Astrocyte (in vitro differentiated cells and primary cell): ENCODE measurements at places on chromosomes 7 and 10. TPM values are rescaled to one million over a fixed set of nuclear protein-coding genes. Genes with fewer than 3 reads are reported as not detected.
A peak's percentile ranks its signal among the peaks of the same experiment; 100 is the strongest.

KLF14 gene
- total RNA-seq = 0.07 TPM in 1 of 2 replicates, not detected in the other

CDC14C gene
- total RNA-seq = 0.14 and 0.17 TPM in 2 replicates

MRLN gene
- total RNA-seq = not detected in 2 replicates

SCD gene
- total RNA-seq = 324 and 428 TPM in 2 replicates

DNA sequence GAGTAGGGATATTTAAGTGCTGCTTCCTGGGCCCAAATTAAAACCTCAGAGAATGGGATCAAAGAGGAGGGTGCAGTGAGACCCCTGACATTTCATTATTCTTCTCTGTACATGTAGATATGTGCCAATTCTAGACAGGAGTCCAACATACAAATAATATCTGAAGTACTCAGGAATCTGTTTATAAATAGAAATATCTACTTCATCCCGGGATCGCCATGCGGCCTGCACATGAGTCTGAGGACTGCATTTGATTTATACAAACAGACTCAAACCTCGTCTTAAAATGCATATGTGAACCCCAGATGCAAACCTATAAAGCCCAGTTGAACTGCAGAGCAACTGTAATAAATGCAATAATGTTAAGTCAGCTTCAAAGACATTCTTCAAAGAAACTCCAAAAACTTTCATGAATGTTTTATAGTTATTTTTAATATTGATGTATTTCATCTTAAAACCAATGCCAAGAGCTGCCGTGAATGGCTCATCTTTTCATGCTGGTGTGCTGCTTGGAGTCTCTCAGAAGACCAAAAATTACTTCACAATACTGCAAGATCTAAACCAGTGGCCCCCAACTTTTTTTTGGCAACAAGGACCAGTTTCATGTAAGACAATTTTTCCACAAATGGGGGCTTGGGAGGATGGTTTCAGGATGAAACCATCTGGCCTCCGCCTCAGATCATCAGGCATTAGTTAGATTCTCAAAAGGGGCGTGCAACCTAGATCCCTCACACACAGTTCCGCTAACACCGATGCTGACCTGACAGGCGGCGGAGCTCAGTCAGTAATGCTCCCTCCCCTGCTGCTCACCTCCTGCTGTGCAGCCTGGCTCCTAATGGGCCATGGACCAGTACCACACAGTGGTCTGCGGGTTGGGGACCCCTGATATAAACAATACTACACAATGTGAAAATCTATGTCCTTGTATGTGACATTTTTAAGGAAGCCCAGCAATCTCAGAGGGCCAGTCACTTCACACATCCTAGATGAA, 166.9 kb downstream of the PARD3 start:
- H3K4me1 ChIP-seq = no peaks in the 10 kb centered on the region
- H3K27ac ChIP-seq = no peak overlapping the region
- no peak for DNase-seq
- no peak overlapping the region for H3K4me3 ChIP-seq
- no peaks in the 10 kb centered on the region for H3K27me3 ChIP-seq

GRCh38 chr10:118584181-118584954, 11.1 kb downstream of the PRLHR start:
- no peak overlapping the region for H3K27ac ChIP-seq
- DNase-seq = peak; percentile 65
- H3K27me3 ChIP-seq = peaks cover 6% of the 10 kb centered on the region
- H3K4me1 ChIP-seq = peaks cover 5% of the 10 kb centered on the region

GRCh38 chr7:19519443-19520021, 189.3 kb downstream of the POLR1F start:
- DNase-seq = peak; percentile 70
- no peaks in the 10 kb centered on the region for H3K27me3 ChIP-seq
- no peak overlapping the region for H3K27ac ChIP-seq
- no peak overlapping the region for H3K4me3 ChIP-seq
- H3K36me3 ChIP-seq = no peaks in the 10 kb centered on the region
- peaks cover 15% of the 10 kb centered on the region for H3K4me1 ChIP-seq

GRCh38 chr7:48667407-48667806, 256.9 kb upstream of the CDC14C start:
- H3K36me3 ChIP-seq = no peaks in the 10 kb centered on the region
- no peak overlapping the region for H3K4me3 ChIP-seq
- no peaks in the 10 kb centered on the region for H3K27me3 ChIP-seq
- H3K27ac ChIP-seq = no peak overlapping the region
- H3K4me1 ChIP-seq = no peaks in the 10 kb centered on the region
- no peak for DNase-seq

GRCh38 chr7:12694817-12695216, 7.4 kb downstream of the ARL4A start:
- H3K27me3 ChIP-seq = no peaks in the 10 kb centered on the region
- no peaks in the 10 kb centered on the region for H3K36me3 ChIP-seq
- no peak overlapping the region for H3K27ac ChIP-seq
- no peak for DNase-seq
- H3K4me1 ChIP-seq = no peaks in the 10 kb centered on the region

DNA sequence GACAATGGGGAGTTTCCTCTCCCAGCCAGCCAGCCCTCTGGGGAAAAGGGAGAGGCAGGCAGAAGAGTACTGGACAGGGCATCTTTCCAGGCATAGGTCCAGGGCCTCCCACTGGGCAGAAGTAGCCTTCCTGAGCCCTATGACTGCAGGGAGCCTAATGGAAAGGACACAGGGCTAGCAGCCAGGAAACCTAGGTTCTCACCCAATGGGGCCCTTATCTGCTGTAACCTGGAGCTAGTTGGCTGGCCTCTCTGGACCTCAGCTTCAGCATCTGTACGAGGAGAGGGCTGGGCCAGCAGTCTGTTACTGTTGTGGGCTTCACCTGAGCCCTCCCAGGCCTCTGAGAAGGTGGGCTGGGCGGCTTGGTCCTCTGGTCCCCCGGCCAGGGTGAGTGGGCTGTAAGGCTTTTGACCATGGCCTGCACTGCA, 22.4 kb downstream of the LDB3 start:
- H3K4me3 ChIP-seq = no peak overlapping the region
- H3K36me3 ChIP-seq = no peaks in the 10 kb centered on the region
- peaks cover 14% of the 10 kb centered on the region for H3K4me1 ChIP-seq

- no peaks in the 10 kb centered on the region for H3K27me3 ChIP-seq
- peaks cover 25% of the 10 kb centered on the region for H3K4me1 ChIP-seq
- H3K36me3 ChIP-seq = peaks cover 3% of the 10 kb centered on the region
Observed at GRCh38 chr10:985361-985760, 2.9 kb upstream of the GTPBP4 start.

- no peaks in the 10 kb centered on the region for H3K4me1 ChIP-seq
- H3K27ac ChIP-seq = no peak overlapping the region
- H3K4me3 ChIP-seq = no peak overlapping the region
- H3K36me3 ChIP-seq = no peaks in the 10 kb centered on the region
Observed at GRCh38 chr7:101804088-101804963, 13.1 kb upstream of the CUX1 start.

DNA sequence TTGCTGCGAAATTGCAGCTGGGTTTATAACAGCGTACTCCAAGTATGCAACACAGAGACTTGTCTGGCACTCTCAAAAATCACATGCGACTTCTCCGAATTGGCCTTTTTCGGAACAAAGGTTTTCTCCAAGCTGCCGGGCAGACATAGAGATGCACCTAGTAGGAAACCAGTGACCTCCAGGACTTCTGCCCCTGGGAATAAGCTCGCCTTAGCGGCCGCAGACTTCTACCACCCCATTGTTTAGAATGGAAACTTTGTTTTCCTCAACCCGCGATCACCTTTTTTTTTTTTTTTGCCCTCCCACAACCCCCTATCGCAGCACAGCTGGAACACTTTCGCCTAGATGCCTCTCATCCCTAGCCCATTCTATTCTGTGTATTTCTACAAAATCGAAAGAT, 4.9 kb upstream of the HOXA10 start:
- no peak for DNase-seq
- H3K4me3 ChIP-seq = no peak overlapping the region
- no peak overlapping the region for H3K27ac ChIP-seq
- peaks cover 5% of the 10 kb centered on the region for H3K4me1 ChIP-seq
- peaks cover 99% of the 10 kb centered on the region for H3K27me3 ChIP-seq

- no peaks in the 10 kb centered on the region for H3K36me3 ChIP-seq
- no peaks in the 10 kb centered on the region for H3K4me1 ChIP-seq
- no peaks in the 10 kb centered on the region for H3K27me3 ChIP-seq
- H3K4me3 ChIP-seq = no peak overlapping the region
Observed at GRCh38 chr10:108005627-108006026, 841.1 kb upstream of the SORCS1 start.

- H3K36me3 ChIP-seq = no peaks in the 10 kb centered on the region
- H3K4me3 ChIP-seq = no peak overlapping the region
- no peaks in the 10 kb centered on the region for H3K4me1 ChIP-seq
- H3K27me3 ChIP-seq = no peaks in the 10 kb centered on the region
- no peak overlapping the region for H3K27ac ChIP-seq
Observed at GRCh38 chr10:5710859-5711258, 26.2 kb downstream of the TASOR2 start.
